ENCODE measurements at places on chromosomes 1 and 21.

GRCh38 chr1:214739621-214740238 is 136.7 kb downstream of the CENPF start:
- DNase-seq, result no peak

DNA sequence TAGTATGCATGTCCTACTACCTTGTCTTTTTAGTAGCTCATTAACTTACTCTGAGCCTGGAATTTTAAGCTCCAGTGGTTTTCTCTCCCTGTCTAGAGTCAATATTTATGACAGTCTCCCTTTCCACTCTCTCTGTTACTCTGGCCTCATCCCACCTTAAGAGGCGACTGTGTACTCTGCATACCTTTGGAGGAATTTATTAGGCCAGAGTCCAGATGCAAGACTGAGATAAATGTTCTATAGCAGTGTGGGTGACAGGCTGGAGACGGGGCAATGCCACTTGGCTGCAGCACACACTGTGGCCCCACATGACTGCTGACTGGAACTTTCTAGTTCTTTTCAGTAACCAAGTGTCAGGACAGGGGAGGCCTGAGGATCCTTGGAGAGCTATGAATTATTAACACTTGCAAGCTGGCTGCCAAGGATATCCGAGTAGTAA is 4.1 kb upstream of the PDZK1 start:
- DNase-seq, result no peak

DNA sequence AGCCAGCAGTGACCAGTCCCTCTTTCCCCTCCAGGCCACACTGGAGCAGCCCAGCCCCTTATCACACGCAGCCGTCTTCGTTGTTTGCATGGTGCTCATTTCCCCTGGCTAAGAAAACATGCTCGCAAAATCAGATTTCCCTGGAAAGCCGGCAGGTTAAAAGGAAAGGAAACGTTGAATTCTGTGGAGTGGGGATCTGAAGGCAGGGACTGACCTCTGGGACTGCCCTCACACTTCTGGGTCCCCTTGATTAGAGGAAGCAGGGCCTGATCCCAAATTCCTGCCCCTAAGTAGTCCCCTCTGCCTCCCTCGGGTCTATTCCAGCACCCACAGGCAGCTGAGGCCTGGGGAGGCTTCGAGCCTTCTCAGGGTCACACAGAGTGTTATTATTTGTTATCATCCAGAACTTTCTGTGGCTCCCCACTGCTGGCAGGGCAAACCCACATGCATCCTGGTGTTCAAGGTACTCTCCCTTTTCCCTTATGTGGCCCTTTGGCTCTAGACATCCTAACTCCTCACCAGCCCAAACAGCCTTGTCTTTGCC is 125.2 kb upstream of the ZBTB40 start:
- no peak for DNase-seq

- no peak for DNase-seq
Measured at GRCh38 chr1:171984850-171985485, 143.7 kb downstream of the DNM3 start.

DNA sequence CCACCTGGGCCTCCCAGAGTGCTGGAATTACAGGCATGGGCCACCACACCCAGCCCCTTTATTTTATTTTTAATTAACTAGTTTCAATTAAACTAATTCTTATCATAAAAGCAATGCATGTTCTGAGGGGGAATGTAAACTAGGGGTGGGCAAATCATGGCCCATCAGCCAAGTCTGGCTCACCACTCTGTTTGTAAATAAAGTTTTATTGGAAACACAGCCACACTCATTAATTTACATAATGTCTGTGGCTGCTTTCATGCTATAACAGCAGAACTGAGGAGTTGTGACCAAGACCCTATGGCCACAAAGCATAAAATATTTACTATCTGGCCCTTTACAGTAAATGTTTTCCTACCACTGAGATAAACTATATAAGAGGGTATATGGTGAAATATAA is 28.7 kb upstream of the IPO9 start:
- no peak for DNase-seq
